Activated CD4-positive, alpha-beta memory T cell treated with anti-CD3 and anti-CD28 coated beads for 36 hours (primary cell): ENCODE measurements at places on chromosomes 4 and X. TPM values are rescaled to one million over a fixed set of nuclear protein-coding genes. Genes with fewer than 3 reads are reported as not detected.

The ACTRT1 gene
- not detected for total RNA-seq

The GABRQ gene
- not detected for total RNA-seq

- DNase-seq: no peak
Observed at GRCh38 chrX:44183329-44183728, 160.1 kb downstream of the EFHC2 start.

GRCh38 chr4:17058916-17059741, 160.7 kb upstream of the LDB2 start:
- DNase-seq: no peak

- DNase-seq: no peak
Observed at GRCh38 chr4:169330811-169331210, 60.1 kb upstream of the SH3RF1 start.

DNA sequence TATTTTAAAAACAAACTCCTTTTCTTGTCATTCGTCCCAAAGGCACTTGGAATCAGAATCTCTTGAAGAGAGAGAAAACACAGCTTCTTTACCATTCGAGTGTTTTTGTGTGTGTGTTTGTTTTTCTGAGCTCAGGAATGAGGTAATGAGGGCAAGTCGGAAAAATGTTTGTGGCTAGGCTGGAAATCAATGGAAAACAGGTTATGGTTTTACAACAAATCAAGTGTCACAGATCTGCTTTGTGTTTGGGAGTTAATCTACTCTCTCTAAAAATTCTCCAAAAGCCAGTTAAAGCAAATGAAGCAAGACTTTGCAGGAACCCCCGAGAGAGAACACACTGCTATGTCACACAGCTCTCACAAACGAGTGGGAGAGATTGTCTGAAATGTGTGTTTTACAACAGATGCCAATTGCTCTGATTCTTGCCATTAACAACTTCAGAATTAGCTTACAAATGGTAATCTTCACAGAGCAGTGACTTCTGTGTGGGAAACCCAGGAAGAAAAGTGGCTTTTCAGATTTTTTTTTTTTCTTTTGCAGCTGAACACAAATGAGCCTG, 264.1 kb downstream of the CBLL2 start:
- DNase-seq: no peak

- no peak for DNase-seq
Observed at GRCh38 chrX:4935846-4936245, 1222.4 kb upstream of the PRKX start.

DNA sequence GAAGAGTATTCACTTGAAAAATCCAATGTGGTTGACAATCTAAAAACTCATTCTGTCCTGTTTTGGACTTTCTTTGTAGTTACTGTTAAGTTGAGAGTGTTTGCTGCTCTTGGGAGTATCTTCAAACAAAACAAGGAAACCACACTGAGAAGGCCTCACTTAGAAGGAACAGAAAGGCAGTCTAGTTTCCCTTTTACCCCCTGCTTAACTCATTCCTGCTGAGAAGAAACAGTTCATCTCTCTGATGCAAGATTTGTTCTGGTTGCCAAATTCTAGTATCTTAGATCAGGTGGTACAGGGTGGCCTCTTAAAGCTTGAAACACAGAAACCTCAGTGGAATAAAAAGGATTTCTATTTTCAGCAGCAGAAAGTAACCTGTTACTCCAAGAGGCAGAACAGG, 41.4 kb downstream of the GUCY2F start:
- DNase-seq: no peak

GRCh38 chr4:153722036-153722435, 37.8 kb downstream of the RNF175 start:
- no peak for DNase-seq

DNA sequence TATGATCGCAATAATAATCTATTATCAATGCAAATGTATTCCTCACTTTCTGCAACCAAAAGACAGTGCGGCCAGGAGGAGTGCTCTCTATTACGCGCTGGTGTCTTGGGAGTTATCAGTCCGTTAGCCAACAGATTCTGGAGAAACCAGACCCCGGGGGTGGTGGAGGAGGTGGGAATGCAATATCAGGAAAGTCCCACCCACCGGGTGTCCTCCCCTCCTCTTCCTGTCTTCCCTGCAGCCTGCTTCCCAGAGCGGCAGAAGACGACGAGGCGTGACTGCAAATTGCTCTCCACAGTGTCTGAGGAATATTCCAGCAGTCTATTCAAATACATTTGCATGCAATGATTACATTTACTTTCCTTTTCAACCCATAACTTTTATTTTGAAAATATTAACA, 17.9 kb upstream of the TLR3 start:
- no peak for DNase-seq

DNA sequence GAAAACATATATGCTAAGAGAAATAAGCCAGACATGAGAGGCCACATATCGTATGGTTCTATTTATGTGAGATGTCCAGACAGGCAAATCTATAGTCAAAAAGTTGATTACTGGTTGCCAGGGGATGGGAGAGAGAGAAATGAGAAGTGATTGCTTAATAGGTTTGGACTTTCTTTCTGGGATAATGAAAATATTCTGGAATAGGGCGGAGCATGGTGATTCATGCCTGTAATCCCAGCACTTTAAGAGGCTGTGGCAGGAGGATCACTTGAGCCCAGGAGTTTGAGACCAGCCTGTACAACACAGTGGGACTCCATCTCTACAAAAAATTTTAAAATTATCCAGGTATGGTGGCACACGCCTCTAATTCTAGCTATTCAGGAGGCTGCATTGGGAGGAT, 22.4 kb downstream of the RBM47 start:
- no peak for DNase-seq
